ENCODE measurements at places on chromosomes 12 and 14.

GRCh38 chr12:23855813-23856212 is 93.7 kb downstream of the SOX5 start:
- no peak for DNase-seq

- DNase-seq = no peak
Observed at GRCh38 chr12:6205144-6205539, 4.9 kb downstream of the CD9 start.

GRCh38 chr12:128076188-128076587 is 190.8 kb upstream of the TMEM132C start:
- no peak for DNase-seq

GRCh38 chr12:58489394-58489793 is 430.9 kb downstream of the LRIG3 start:
- DNase-seq = no peak

DNA sequence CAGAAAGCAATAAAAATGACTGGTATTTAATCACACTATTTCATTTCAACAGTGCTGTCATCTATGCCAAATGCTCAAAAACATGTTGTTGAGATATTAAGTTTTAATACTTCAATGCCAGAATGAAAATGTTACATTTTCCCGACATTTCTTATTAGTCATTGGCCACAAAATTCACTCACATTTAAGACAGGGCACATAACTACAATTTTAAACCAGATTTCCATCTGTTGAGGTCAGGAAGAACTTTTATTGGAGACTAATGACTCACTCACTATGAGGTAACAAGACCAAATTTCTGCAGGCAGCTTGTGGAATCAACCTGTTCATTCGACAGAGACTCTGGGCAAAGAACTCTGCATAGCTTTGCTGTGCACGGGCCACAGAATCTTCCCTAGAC is 36.8 kb downstream of the PPTC7 start:
- DNase-seq = no peak

GRCh38 chr12:77795699-77796098 is 35.0 kb upstream of the NAV3 start:
- DNase-seq = no peak

DNA sequence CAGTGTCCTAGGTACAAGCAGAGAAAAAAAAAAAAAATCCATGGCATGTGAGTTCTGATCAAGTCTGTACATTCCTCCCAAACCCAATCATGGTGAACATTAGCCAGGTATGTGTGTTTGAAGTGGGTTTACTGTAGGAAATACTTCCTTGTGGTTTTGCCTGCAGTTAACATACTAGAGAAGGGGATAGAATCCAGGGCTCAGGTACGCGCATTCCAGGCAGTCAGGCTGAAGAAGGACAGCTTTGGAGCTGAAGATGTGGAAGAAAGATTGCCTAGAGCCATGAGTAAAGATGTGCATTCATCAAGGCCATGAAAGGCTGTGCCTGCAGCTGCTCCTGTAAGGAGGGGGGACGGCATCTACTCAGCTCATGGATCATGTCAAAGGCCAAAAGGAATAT is 88.2 kb upstream of the NTF3 start:
- no peak for DNase-seq

- DNase-seq = no peak
Observed at GRCh38 chr14:104499784-104500760, 79.5 kb upstream of the C14orf180 start.

GRCh38 chr12:9711664-9712063 is 21.2 kb downstream of the CLECL1 start:
- DNase-seq = no peak

DNA sequence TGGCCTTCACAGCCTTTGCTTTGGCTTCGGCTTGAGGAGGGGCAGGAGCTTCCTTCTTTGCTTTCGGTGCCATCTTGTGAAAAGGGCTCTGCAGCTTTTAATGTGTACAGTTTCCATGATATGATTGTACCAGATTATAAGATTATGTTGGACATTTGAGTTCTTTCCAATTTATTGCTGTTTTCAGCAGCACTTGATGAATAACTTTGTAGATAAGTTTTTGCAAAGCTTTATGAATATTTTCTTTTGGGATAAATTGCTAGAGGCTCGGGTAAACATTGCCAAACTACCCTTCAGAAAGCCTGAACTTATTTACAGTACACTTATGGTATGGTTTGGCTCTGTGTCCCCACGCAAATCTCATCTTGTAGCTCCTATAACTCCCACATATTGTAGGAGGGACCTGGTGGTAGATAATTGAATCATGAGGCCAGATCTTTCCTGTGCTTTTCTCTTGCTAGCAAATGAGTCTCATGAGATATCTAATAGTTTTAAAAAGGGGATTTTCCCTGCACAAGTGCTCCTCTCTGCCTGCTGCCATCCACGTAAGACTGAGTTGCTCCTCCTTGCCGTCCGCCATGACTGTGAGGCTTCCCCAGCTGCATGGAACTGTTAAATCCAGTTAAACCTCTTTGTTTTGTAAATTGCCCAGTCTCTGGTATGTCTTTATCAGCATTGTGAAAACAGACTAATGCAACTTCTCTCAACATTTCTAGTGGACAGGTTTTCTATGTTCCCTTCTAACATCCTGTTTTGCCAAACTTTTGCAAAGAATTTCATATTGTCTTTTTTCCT is 70.4 kb downstream of the RCOR1 start:
- DNase-seq = no peak

- DNase-seq = no peak
Observed at GRCh38 chr12:54134850-54135249, 53.9 kb downstream of the SMUG1 start.

DNA sequence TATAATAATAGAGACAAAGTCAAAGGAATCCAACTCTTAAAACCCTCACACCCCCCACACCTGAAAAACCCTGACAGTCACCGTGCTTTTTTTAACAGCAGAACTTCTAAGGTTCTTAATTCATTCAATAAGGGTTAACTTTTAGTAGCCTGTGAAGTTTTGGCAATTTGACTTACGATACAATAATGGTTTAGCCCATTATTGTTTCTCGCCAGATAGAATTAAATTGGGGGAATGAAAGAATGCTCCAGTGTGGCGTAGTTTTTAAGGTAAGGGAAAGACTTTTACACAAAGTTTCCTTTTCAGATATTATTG is 604 bp upstream of the MAGOHB start:
- DNase-seq = no peak

DNA sequence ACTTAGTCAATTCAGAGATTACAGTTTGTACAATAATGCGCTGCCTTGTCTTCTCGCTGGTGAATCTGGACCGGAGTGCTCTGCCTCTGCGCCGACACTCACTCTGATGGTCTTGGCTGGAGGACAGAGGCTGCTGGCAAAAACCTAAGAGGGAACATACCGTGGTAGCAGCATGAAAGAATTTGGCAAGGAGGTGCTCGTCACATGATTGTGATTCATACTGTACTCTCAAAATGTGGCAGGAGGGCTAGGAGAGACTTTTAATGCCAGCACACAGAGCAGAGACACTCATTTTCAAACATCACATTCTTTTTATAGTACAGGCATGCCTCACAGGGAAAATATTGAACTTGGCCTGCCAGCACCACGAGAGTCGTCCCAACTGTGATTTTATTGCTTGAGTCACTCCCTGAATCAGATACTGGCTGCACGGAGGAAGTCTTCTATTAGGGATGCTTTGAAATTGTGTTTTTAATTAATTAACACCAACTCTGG is 67.8 kb downstream of the HMGA2 start:
- DNase-seq = no peak

- no peak for DNase-seq
Observed at GRCh38 chr14:66369157-66369697, 116.9 kb upstream of the CCDC196 start.

DNA sequence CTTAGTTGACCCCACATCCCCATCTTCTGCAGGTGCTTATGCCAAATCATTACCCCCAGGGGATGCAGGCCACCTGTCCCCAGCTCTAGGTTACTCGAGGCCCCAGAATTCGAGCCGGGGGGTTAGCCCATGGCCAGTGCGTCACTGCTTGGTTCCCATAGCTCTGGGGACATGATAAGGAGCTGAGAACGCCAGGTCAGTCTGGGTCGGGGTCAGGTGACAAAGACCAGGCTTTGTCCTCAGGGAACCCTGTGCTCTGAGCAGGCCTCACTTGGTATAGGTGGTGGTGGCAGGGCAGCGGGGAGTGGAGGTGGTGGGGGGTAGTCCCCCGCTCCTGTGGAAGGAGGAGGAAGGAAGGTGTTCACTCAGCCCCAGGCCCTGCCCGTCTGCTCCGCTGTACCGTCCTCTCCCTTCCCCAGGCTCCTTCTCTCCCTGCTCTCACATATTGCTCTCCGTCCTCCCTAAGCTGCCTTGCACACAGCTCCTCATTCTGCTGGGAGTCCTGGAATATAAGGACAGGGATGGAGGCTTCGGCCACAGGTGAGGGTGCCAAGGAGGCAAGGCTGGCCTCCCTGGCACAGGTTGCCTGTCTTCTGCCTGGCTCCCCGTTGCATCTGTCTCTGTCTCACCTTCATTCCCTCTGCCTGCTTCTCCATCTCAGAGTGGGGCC is 2.0 kb upstream of the MYH6 start:
- DNase-seq = no peak

All from stimulated activated CD4-positive, alpha-beta T cell treated with anti-CD3 and anti-CD28 coated beads, Interleukin-1b, Interleukin-23, amount 100 ng/mL, for 1 hour (primary cell).